ENCODE measurements at places on chromosomes 4 and X.
A peak's percentile ranks its signal among the peaks of the same experiment; 100 is the strongest.

DNA sequence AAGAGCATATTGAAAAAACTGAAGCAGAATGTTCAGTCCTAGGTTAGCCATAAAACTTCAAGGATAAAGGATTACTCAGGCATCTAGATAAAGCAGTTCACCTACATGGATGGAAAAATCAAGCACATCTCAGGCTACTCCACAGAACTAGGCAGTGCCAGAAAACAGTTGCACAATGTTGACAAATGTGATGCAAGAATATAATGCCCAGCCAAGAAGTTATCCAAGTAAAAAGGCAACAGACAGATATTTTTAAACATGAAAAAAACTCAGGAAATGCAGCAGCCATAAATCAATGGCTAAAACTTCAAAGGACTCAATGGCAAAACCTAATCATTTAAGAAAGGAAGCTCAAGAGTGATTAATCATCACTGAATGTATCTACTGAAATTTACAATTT, 456.0 kb upstream of the FAM241A start:
- peak; percentile 43 for DNase-seq

GRCh38 chr4:104531390-104531789, 36.7 kb upstream of the CXXC4 start:
- no peak for DNase-seq

DNA sequence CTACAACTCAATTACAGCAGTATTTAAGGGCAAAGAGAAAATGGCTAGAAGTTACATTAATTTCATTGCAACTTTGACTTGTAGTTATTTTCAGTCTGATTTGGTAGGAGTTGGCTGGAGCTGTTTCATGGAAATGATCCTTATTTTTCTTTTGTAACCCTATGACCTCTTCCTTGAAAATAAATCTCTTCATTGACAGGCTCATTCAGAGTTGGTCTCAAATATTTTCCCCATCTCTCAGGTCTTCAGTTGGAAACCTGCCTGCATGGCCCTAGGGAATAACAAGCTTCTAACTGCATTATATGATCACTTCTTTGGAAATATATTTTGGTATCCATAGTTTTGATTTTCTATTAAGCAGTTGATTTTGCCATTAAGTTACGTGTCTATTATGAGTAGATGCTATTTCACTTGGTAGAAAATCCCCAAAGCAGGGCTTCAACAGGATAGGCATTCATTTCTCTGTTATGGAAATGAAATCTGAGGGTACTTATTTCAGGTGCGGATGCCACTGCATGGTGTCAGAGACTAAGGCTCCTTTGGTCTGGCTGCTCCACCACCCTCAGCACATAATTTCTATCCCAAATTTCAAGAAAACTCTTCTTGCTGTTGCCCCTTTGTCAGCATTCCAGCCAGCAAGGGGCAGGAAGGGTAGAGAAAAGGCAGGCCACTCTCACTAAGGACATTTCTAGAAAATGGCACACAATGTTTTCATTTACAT, 502.5 kb downstream of the SPRY1 start:
- DNase-seq = no peak

- no peak for DNase-seq
These were observed 101.4 kb downstream of the TBC1D19 start for GRCh38 chr4:26685250-26685649.

- DNase-seq = no peak
These were observed 68.7 kb upstream of the PGM2 start for GRCh38 chr4:37757761-37758160.

GRCh38 chr4:10981096-10981495, 296.5 kb upstream of the CLNK start:
- DNase-seq = no peak

- DNase-seq = no peak
These were observed 10.2 kb upstream of the ATP6AP2 start for GRCh38 chrX:40570346-40571093.

DNA sequence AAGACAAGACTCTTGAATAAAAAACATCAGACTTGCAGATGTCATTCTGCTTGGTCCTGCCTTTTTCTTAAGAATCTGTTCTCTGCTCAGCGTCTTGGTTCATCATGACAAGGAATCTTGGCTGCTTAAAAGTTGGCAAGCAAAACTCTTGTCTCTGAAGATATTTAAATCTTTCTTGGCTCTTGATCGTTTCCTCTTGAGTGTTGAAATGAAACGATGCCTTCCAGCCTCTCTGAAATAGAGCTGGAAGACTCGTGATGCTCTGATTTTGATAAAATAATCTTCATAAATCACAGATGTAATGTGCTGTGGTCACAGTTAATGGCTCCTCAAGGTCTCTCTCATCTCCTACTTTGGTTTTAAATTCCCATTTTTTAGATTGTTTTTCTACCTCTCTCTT, 39.9 kb upstream of the TMEM192 start:
- DNase-seq = peak; percentile 5

DNA sequence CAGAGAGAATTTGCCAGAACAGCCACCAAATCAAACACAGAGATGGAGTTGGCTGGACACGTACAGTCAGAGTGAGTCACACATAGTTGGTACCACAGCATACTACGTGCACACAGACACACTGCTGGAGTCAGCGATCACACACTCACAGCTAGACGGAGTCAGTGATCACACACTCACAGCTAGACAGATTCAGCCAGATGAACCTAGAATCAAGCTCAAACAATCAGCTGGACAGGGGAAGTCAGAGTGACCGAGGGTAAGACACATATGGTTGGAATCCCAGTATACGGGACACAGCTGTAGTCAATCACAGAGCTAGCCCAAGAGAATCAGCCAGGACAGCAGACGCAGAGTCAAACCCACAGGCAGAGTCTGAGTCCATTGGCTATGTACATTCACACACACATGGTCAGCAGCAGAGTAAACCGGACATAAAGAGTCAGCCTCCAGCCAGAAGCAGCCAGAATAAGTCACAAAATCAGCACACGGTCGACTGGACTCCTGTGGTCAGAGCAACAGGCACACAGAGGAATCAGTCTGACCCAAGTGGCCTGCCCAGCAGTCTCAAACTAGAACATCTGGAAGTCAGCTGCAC, 4.6 kb downstream of the SLC38A5 start:
- no peak for DNase-seq

GRCh38 chr4:4248885-4249203, 821 bp upstream of the TMEM128 start:
- DNase-seq = no peak
